Mammary epithelial cell (primary cell): ENCODE measurements at places on chromosomes 7 and 10. TPM values are rescaled to one million over a fixed set of nuclear protein-coding genes. Genes with fewer than 3 reads are reported as not detected.

TAS2R4 gene
- total RNA-seq, result 3.8 TPM

ING3 gene
- total RNA-seq, result 11.7 TPM

NAT16 gene
- total RNA-seq, result not detected

SLC37A3 gene
- total RNA-seq, result 36.2 TPM

CASTOR2 gene
- 4.5 and 7.8 TPM in 2 replicates for total RNA-seq

HOXA10 gene
- 4.2 TPM for total RNA-seq

TBATA gene
- not detected for total RNA-seq

BICC1 gene
- total RNA-seq, result 11.5 and 15.2 TPM in 2 replicates

SLC26A5 gene
- not detected in 2 replicates for total RNA-seq

ELFN1 gene
- not detected in 2 replicates for total RNA-seq

AVPI1 gene
- total RNA-seq, result 33.8 TPM

NME8 gene
- total RNA-seq, result not detected in 2 replicates

PCDH15 gene
- not detected for total RNA-seq

ATRNL1 gene
- total RNA-seq, result 0.26 TPM in 1 of 2 replicates, not detected in the other

ANKRD22 gene
- 0.86 and 0.87 TPM in 2 replicates for total RNA-seq

POLR2J2 gene
- total RNA-seq, result 4.2 TPM

OPALIN gene
- not detected for total RNA-seq

ERV3-1 gene
- 4.6 and 5.5 TPM in 2 replicates for total RNA-seq

AGMO gene
- not detected for total RNA-seq

MRPS16 gene
- 127 and 191 TPM in 2 replicates for total RNA-seq
